ENCODE measurements at places on chromosomes 16 and 17.

DNA sequence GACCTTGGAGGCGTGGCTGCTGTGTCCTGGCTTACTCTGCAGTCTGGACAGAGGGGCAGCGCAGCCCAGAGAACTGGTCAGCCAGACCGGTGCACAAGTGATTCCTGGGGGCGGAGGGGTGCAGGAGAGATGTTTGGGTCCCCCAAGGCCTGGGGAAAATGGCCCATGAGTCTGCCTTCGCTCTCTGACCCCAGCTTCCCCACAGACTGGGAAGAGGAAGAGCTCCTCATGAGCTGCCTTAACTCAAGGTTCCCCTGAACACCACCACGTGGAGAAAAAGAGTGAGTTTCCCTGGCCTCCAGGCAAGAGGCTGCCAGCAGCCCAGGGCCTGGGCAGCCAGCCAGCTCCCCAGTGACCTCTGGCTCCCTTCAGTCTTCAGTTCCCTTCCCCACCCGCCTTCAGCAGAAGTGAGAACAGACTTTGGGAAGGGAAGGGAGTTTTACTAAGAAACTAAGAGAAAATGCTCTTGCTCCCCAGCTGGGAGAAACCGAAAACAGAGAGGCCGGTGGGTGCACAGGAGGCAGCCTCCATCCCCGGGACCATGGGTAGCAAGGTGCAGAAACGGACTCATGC lies 2.0 kb upstream of the C17orf99 start:
- peak; percentile 19 for DNase-seq

GRCh38 chr17:41656249-41657023 lies 32.1 kb upstream of the KRT17 start:
- DNase-seq = no peak

GRCh38 chr16:20673882-20674683 lies 23.4 kb downstream of the ACSM1 start:
- no peak for DNase-seq

DNA sequence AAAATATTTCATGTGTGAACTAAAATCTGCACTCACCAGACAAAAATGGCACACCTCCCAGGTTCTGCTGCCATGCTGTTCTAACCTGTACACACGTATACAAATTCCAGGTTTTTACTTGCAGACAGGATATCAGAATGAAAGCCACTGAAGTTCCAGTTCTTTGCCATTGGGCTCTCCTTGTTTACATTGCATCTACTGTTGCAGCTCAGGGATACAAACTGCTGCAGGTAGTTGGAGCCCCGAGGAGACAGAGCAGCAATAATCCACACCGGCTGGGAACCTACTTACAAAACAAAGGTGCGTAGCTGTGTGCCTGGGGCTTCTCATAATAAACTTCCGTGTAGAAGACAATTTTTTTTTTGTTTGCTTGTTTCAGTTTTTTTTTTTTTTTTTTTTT lies 59.6 kb downstream of the HAPSTR1 start:
- no peak for DNase-seq

DNA sequence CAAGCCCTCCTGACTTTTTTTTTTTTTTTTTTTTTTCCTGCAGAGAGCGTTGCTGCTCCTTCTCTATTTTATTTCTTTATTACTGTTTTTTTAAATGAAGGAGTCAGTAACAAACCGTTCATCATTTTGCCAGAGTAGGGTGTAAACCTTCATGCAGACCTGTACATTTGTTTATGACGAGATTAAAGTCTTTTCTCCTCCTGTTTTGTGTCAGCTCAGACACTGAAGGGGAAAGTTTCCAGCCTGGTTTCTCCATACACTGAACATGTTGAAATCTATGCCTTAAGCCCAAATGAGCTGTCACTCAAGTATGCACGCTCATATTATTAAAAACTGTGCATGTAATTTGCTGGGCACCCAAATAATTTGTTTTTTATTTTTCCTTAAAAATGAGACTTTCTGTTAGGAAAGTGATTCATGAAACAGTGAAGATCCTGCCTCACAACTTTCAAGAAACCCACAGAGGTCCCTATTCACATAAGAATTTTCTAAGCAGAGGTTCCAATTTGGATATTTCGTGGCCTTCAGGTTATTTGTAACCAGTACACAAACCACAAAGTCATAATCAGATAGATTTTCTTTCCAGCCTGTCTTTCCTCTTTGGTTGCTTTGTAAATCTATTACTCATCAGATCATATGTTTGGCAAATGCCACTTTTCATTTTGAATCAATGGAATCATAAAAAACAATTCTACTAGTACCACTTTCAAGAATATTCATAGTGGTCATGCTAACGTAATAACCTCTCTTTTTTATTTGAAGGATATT lies 700.3 kb downstream of the MAF start:
- no peak for DNase-seq

DNA sequence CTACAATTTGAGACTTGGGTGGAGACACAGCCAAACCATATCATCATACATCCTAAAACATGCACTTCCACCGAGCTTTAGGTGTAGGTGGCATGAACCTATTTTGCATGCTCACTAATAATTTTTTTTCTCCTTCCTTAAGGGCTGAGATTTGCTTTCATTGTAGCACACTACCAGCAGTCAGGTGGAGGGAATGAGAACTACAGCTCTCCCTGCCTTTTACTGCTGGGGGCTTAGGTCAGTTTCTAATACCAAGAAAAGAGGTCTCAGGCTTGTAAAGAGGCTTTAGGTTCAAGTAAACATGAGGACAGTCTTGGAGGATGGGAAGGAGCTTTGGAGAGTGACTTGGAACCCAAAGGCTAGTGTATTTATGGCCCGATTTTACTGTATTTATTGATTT lies 22.0 kb downstream of the CFAP20 start:
- DNase-seq = no peak

DNA sequence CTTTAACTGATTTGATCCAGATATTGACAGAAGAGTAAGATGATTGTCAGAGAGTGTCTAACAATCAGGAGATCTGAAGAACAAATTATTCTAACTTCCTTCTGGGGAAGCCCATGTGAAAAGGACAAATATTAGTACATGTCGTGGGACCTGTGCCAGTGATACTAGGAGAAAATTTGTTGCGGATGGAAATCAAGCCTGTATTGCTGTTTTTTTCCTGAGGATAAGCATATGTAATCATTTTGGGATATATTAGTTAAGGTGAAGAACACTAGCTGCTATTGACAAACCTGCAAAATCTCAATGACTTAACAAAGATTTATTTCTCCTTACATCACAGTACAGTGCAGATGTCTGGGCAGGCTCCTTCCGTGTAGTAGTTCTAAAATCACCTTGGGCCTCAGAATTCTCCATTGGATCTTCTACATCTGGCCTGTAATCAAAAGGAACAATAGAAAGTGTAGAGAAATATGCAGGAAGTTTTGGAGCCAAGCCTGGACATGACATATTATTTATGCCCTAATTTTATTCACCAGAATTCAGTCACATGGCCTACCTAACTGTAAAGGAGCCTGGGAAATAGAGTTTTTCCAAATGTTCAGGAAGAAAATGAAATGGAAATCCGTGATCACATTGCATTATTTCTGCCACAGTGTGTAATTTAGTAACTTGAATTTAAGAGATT lies 58.3 kb downstream of the CYB561 start:
- DNase-seq = no peak

- DNase-seq = peak; percentile 22
Measured at GRCh38 chr17:30095507-30096244, 20.9 kb upstream of the NSRP1 start.

DNA sequence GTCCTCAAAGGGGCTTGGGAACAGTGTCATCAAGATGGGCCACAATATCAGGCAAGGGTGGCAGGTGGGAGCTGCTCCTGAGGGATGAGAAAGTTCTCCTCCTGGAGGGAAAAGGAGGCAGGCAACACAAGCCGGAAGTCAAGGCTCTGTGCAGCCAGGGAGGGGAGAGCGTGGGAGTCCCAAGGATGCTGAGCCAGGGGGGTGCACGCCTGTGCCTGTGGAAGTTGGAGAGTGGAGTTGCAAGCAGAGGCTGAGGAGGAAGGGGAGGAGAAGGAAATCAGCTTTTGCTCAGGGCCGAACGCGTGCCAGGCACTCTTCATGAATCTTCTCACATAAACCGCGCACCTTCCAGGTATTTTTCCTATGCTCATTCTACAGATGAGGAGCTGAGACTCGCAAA lies 7.4 kb upstream of the SLC13A2 start:
- DNase-seq = no peak

DNA sequence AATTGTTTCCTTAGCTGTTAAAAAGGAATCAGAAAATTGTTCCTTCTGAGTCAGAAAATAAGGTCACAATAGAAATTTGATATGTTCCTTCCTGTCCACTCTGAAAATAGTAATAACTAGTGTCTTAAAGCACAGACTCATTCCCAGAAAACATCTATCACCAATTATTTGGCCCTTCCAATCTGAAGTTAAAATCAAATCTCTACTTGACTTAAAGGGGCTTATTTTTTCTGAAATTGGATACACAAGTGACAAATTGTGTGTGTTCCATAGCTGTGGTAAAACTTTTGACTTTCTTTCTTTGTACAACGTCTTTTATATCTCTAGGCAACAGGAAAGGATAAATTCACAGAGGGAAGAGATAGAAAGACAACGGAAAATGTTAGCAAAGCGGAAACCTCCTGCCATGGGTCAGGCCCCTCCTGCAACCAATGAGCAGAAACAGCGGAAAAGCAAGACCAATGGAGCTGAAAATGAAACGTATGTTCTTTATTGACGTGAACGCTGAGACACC lies 54.5 kb upstream of the MRC2 start:
- DNase-seq = no peak

DNA sequence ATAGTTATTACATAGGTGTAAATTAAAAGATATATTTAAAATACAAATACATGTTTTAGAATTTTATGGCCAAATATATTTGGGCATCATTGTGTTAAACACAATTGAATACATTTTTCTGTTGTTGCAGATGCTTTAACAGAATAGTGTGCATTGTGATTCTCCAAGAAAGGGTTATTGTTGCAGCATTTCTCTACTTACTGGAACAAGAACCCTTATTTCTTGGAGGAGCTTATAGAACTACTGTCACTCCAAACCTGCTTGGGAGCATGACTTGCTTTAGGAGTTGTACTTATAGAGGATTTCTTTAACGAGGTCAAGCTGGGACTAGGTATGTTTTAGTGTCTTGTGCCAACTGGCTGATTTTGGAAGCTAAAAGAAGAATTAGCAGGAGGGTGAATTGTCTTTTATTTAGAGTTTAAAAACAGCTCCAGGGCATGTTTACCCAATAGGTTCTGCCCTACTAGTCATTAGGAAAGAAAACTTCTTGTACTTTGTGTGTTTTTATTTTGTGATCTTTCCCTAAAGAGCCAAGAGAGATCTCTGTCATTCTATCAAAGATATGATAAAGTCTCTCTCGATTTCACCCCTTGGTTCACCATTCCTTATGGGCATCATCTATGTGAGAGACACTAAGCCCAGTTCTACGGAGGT lies 279.8 kb upstream of the SALL1 start:
- no peak for DNase-seq

GRCh38 chr16:11306997-11307638 lies 26.0 kb upstream of the PRM1 start:
- DNase-seq = no peak

DNA sequence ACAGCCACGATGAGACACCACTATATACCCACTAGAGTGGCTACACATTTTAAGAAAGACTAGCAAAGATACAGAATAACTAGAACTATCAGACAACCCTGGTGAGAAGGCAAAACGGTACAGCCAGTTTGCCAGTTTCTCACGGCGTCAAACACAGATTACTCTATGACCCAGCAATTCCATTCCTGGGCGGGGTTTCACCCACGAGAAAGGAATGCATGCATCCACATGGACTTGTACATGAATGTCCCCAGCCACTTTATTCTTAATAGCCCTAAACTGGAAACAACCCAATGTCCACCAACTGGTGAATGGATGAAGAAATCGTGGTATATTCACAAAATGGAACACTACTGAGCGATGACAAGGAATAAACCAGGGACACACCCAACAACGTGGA lies 74.5 kb downstream of the MYH10 start:
- DNase-seq = no peak

DNA sequence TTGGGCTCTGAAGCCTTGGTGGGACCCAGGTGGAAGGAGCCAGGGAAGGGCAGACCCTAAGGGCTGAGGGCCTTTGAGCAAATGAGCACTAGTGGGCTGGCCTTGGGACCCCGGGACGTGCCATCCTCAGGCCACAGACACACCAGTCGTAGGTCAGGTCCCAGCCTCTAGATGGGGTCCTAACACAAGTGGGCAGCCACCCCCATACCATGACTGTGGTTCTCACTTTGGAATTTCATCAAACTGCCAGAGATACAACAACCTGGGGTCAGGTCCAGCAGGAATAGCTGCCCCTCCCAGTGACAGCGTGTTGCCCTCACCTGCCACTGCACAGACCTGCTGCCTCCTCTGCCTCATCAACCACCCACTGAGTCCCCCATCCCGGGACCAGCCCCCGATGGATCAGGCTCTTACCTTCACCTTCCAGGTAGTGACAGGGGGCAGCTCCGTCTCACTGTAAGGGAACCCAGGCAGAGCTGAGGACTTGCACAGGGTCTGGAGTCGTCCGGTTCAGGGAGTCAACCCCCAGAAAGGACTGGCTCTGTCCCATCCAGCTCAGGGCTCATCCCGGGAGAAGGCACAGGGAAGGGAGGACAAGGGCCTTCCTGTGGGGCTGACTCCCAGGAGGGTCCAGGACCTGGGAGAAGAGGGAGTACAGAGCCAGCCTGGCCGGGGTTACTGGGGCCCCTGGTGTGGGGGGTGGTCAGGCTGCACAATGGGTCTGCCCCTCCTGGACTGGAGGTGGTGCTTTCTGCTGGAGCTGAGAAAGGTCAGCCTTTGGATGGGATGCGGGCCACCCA lies 40.0 kb downstream of the LGALS9 start:
- DNase-seq = no peak

GRCh38 chr17:13182450-13182849 lies 164.6 kb upstream of the ELAC2 start:
- no peak for DNase-seq

- DNase-seq = no peak
Measured at GRCh38 chr17:571224-571623, 143.4 kb downstream of the VPS53 start.
